ENCODE measurements at places on chromosomes 2 and 18. TPM values are rescaled to one million over a fixed set of nuclear protein-coding genes. Genes with fewer than 3 reads are reported as not detected.

Gene EML6
- total RNA-seq: 1.9 TPM

Gene IL1F10
- total RNA-seq: not detected

Gene CSRNP3
- total RNA-seq: 10.0 TPM

Gene REG3A
- total RNA-seq: not detected

Gene KATNAL2
- total RNA-seq: 9.1 TPM

Gene TIA1
- total RNA-seq: 43.7 TPM

Gene ATOH8
- 20.8 TPM for total RNA-seq

Gene RGPD3
- 0.80 TPM for total RNA-seq

Gene PAIP2B
- total RNA-seq: 6.9 TPM

Gene PID1
- 60.3 TPM for total RNA-seq

Gene AQP12B
- total RNA-seq: not detected

- no peak for DNase-seq
Measured at GRCh38 chr2:36396878-36397539, 41.4 kb downstream of the CRIM1 start.

GRCh38 chr2:196293751-196294515 lies 122.6 kb upstream of the STK17B start:
- no peak for DNase-seq

DNA sequence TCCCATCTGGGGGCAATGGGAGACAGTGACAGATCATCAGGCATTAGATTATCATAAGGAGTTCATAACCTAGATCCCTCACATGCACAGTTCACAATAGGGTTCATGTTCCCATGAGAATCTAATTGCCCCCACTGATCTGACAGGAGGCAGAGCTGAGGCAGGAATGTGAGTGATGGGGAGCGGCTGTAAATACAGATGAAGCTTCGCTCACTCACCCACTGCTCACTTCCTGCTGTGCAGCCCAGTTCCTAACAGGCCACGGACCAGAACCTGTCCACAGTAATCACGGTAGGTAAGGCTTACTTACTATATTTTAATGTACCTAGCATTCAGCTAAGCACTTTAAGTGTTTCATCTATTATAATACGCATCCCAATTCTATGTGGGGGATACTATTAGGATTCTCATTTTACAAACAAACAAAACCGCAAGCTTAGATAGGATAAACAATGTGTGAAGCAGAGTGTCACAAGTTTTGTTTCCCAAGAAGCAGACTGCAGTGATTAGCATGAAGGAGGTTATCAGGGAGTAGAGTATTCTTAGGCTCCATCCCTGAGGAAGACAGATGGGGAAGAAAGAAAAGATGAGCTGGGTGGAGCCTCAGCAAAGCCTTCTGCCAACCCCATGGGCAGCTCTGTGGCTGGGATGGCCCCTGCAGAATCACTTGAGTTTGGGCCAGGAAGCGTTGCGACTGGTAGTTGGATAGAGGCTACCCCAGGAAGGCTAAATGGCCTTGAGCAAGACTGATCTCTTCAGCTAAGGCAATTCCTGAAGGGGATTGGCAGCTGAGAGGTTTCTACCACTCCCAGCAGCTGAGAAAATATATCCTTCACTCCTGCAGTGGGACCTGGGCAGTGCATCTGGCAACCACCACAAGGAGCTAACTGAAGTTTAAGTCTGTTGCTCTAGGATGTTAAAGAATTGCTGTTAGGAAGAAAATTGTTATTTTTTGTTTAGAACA lies 133.1 kb downstream of the MREG start:
- no peak for DNase-seq

GRCh38 chr2:55009277-55010060 lies 40.8 kb downstream of the RTN4 start:
- no peak for DNase-seq

GRCh38 chr18:55593888-55594287 lies 5.9 kb upstream of the TCF4 start:
- no peak for DNase-seq

DNA sequence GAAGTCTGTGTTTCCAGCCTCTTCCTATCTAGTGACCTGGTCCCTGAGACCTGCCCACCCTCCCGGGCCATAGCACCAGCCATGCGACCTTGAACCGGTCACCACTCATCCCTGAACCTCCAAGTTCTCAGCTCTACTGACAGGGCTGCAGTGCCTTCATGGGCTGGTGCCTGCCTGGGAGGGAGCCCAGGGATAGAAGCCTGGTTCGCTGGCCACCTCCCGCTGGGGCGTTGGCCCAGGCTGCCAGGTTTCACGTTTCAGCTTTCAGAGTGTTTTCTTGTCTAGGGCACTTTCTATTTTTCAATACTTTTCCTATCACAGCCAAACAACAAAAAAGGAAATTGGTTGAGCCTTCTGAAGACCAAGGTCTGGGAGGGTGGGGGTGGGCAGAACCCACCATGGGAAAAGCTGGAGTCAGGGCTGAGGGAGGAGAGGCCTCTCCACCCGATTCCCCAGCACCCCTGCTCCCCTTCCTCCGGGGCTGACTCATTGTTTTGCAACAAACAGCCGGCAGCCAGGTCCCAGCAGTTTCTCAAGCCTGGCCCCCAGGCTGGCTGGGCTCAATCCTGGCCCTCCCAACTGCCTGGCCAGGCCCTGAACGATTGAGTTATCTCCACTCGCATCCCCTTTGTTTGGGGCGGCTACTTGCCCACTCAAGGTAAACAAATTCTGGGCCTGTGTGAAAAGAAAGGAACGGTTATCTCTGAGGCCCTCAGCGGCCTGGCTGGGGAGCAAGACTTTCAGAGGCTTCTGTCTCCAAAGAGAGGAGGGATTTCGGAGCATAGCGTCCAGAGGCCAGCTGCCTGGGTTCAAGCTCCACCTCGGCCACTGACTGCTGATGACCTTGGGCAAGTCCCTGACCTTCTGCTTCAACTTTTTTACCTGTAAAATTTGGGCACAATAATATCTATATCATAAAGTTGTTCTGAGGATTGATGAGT lies 47.5 kb downstream of the ZFP36L2 start:
- DNase-seq: peak; percentile 70

DNA sequence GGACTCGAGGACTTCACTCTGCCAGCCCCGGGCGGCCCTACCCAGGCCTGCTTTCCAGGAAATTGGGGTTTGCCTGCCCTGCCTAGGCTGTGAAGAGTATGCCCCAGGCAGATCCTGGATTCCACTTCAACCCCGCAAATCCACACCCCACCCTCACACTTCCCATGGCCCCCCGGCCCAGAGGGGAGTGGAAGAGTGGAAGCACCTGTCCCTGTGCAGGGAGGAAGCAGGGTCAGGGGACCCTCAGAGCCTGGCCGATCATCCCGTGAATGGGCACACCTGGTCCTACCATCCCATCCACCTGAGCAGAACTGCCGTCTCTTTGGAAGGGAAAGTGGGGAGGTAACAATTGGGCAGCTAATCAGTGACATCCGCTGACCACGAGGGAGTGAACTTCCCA lies 245.2 kb downstream of the EIPR1 start:
- DNase-seq: no peak

GRCh38 chr2:206863196-206863595 lies 76.1 kb upstream of the CPO start:
- no peak for DNase-seq

- DNase-seq: no peak
Measured at GRCh38 chr18:9065864-9066263, 36.6 kb upstream of the NDUFV2 start.

- no peak for DNase-seq
Measured at GRCh38 chr2:10760794-10761504, 39.5 kb downstream of the ATP6V1C2 start.

DNA sequence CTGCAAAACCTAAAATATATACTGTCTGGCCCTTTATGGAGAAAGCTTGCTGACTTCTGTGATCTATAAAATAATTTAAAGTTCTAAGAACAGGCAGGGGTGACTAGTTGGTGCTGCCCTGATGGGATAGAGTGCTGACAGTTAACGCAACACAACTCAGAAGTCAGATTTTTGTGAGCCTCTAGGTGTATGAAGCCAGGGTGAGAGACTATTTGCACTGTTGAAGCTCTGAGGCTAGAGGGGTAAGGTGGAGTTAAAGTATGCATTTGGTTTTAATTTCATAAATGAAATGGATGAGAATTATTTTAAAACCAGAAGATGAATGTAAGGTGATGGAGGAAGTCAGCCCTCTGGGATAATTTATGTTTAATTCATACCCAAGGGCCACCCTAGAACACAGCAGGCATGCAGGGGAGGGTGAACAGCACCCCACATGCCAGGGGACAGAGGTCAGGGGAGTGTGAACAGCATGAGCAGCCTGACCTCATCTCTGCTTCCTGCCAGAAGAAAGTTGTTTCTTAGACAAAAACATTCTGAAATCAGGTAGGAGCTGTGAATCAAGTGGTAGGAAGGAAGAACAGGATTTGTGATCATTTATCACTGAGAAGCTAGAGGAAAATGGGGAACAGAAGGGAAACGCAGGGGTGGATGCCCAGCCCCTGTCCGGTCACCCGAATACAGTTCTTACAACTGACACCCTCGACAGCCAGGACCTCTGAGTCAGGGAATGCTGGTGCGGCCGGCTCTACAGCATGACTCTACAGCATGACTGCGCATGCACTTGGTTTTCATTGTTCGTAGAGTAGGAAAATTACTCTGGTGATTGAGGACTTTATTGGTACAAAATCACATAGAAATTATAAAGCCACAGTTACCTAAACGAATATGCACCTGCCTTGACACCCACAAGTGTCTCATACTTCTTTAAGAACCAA lies 93.1 kb downstream of the MBP start:
- no peak for DNase-seq

- DNase-seq: no peak
Measured at GRCh38 chr2:136404176-136404575, 286.2 kb upstream of the CXCR4 start.

DNA sequence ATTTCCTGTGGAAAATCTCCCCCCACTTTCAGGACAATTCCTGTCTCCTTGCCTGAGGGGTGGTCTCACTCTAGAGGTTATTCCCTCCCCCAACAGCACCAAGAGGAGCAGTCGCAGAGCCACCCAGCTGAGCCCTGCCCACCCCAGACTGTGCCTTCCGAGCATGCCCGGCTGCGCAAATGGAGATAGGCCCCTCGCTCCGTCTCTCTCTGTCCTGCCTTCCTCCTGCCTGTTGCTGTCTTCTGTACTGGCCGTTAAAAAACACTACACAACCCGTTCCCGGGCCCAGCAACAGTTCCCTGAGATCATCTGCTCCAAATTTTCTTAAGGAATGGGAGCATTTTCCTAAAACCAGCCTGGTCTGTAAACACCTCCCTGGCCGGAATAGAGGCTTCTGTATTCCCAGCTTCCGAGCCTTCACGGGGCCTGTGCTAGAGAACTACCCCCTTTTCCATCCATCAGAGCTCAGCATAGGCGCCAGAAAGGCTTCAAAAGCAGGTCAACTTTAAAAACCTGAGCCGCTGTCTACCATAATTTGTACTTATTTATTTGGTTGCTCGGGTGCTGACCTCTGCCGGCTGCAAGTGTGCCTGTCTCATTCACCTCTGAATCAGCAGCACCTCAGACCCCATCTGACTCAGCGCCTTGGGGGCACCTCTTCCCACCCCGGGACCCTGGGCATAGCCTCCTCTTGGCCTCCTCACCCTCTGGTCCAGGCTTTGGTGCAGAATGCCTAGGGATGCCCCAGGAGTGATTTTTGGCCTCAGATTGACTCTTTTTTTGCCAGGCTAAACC lies 159.4 kb downstream of the PXDN start:
- DNase-seq: no peak

DNA sequence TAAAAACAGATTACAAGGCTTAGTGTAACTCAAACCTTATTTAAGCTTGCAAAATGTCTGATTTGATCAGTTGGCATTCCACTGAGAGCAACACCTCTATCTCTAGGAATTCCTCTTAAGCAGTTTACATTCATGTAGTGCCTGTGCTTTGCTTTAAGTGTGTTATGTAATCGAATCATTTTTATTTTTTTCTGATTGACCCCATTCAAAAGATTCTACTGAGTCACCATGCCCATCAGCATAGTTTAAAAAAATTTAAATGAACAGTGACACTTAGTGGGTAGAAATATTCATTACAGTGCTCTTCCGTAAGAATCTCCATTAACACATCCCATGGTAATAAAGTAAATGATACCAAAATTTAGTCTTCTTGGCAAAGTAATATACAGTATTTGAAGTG lies 67.8 kb upstream of the SLC4A10 start:
- no peak for DNase-seq

DNA sequence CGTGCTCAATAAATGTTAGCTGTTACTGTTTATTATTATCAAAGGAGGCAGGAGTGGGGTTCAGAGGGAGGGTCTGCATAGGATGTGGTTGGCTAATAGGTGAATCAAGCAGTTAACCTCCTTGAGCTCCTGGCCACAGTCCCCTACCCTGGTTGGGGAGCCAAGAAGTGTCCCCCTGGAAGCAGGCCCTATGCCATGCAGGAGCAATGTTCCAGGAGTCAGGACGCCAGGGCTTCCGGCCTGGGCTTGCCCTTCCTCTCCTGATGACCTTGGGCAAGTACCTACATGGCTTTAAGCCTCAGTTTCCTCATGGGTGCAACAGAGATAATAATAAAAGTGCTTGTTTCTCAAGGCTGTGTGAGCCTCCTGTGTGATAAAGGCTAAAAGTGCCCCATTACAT lies 84.9 kb downstream of the DYSF start:
- DNase-seq: no peak

GRCh38 chr2:179428649-179429048 lies 164.0 kb upstream of the SESTD1 start:
- no peak for DNase-seq
